ENCODE measurements at places on chromosomes 16 and 17. TPM values are rescaled to one million over a fixed set of nuclear protein-coding genes. Genes with fewer than 3 reads are reported as not detected.
A peak's percentile ranks its signal among the peaks of the same experiment; 100 is the strongest.

- no peak for DNase-seq
Measured at GRCh38 chr16:88512728-88513696, 57.2 kb upstream of the ZC3H18 start.

DNA sequence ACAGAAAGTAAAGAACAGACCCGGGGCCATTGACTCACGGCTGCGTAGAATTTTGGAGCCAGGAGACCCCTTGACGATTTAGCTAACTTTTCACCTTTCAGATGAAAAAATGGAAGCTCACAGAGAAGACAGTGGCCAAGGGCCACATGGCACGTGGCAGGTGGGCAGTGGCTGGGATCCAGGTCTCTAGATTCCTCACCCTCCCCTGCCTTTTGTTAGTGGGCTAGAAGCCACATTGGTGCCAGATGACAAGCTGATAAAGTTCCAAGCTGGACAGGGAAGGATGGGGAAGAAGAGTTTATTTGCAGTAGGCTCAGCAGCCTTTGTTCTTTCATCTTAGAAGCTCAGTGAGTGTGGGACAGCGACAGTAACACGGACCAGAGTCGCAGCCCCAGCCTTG lies 105.8 kb downstream of the SPACA3 start:
- DNase-seq: no peak

- peak; percentile 44 for DNase-seq
Measured at GRCh38 chr16:78503602-78504001, 404.1 kb downstream of the WWOX start.

DNA sequence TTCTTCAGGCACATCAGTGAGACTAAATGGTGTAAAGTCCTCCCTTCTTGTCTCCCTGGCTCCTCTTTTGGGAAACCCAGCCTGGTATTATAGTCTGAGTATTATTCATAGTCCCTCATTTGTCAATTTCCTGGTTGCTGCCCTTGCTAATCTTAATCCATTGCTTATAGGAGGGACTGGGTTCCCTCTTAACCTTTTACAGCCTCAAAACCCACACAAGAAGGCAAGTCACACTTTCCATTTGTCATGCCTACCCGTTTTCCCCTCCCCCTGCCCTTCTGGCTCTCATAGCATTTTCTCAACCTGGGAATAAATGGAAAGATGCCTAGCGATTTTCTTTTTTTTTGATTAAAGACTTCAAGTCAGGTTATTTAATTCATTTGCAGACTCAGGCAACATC lies 124.8 kb downstream of the MAP2K6 start:
- DNase-seq: no peak

GRCh38 chr16:1464894-1465566 lies 9.8 kb downstream of the CLCN7 start:
- DNase-seq: no peak

DNA sequence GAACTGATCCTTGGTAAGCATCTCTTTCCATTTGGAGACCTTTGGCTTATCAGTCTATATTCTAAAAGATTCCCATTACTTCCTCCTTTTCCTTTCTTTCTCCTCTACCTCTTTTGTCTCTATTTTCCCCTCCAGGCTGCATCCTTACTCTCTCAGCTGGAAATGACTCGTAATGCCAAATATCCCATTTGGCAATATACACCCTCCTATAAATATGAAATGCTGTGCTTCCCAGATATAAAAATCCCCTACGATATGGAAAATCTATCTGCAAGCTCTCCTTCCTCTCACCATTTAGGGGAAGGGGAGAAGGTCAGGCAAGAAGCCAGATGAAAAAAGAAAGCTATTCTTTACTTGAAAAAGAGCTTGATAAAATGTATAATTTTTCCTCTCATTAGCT lies 39.9 kb downstream of the XPO6 start:
- DNase-seq: no peak

- no peak for DNase-seq
Measured at GRCh38 chr17:34892461-34893249, 68.6 kb downstream of the CCT6B start.

GRCh38 chr16:51876934-51877333 lies 670.0 kb downstream of the TOX3 start:
- no peak for DNase-seq

DNA sequence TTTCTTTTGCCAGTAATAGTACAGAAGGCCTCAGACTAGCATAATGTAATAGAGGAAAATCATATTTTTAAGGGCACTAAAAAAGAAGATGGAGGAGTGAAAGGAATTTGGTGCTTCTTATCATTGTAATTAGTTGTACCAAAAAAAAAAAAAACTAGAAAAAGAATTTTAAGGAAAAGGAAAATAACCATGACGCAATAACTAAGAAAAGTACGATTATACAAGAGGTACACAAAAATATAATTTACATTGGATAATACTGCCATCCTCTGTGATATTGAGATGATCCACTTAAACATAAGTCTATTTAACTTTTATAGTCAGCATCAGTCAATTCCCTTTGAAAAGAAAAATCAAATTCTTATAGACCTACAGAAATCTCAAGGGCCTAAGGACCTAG lies 146.7 kb upstream of the IRX5 start:
- DNase-seq: no peak

- no peak for DNase-seq
Measured at GRCh38 chr16:88508376-88508867, 55.3 kb downstream of the ZFPM1 start.

DNA sequence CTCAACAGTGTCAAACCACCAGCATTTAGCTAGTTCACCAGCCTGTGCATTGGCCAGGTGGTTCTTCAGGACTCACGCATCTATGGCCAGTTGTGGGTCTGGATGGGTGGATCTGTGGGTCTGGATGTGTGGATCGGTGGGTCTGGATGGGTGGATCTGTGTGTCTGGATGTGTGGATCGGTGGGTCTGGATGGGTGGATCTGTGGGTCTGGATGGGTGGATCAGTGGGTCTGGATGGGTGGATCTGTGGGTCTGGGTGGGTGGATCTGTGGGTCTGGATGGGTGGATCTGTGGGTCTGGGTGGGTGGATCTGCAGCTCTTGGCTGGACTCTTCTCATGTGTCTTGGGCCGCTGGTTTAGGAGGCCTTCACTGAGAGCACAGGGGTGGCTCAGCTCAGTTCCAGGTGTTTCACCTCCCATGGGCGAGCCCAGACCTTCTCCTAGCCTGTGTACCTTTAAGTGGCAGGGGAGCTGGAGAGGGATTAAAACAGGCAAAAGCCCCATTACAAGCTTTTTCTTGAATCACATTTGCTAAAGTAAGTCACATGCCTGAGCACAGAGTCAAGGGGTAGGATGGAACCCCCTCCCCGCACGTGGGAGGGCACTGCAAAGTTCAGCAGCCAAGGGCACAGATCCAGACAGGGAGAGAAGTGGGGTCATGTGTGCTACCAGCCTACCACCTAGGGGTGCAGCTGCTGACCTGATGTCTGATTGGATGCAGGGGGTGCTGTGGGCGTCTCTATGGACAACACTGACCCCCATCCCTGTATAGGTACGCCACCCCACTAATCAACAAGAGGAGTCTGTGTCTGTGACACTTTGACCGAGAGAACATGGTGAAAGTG lies 3.4 kb upstream of the NUBP1 start:
- DNase-seq: no peak

GRCh38 chr17:8151641-8152111 lies 528 bp downstream of the PER1 start:
- peak; percentile 91 for DNase-seq

DNA sequence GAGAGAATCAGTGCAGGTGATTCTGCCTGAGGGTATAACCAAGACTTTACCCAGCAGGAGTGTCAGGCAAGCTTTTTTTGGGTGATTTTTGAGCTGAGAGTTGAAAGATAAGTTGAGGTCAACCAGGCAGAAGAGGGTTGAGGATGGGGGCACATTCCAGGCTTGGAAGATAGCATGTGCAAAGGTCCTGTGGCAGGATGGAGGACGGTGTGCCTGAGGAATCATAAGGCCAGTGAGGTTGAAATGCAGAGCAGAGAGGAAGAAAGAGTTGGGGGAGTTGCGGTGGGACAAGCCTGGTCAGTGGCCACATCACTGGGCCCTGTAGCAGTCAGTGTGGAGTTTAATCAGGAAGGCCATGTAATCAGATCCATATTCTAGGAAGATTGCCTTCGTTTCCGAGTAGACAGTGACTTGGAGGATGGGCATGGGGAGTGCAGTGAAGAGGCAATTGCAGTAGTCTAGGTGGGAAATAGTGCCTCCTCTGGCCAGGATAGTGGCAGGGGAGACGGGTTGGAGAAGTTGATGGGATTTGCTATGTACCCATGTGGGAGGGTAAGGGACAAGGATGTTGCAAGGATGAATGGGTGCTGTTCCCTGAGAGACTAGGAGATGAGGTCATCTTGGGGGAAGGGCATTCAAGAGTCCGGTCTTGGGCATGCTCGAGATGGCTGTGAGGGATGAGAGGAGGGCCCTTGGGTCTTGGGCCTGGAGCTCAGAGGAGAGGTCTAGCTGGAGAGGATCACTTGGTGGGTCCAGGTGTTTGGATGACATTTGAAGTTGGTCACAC lies 3.9 kb downstream of the PLEKHG4 start:
- DNase-seq: no peak

DNA sequence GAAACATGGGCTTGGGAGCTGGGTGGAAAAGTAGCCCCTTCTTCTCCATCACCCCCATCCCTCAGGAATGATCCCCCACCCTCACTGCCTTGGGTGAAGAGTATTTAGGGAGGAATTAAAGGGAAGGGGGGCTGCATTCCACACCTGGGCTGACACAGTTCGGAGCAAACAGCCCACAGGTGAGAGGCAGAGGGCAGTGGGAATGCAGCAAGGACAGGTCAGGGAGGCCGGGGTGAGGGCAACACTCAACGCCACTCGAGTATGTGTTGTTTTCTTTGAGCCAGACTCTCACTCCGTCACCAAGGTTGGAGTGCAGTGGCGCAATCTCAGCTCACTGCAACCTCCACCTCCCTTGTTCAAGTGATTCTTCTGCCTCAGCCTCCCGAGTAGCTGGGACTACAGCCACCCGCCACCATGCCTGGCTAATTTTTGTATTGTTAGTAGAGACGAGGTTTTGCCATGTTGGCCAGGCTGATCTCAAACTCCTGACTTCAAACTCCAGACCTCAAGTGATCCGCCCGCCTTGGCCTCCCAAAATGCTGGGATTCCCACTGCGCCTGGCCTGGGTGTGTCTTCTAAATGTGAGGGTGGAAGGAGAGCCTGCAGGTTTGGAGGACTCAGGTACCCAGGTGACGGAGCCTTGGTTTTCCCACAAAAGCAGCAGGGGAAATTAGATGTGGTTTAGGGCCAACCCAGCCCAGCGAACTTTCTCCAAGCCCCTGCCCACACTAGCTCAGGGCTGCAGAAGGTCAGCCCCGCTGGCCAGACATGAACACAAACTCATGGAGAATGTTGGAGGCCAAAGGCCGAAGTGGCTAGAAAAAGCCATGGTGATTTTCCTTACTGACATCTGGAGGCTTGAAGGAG lies 21.2 kb upstream of the ITGA3 start:
- DNase-seq: no peak

DNA sequence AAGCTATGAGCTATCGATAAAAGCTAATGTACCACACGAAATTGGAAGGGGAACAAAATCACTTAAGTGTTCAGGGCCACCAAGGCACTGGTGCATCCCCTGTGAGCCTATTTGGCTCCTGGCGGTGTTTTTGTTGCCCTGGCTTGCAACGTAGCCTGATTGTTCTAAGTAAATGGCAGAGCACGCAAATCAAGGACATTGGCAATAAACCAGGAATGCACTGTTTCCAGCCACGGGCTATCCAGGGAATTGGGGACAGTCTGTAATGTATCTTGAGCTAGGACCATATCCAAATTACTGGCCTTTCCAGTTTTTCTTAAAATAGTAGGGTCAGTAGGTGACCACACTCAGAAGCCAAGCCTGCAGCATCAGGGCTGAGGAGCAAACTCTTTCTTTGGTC lies 734.0 kb downstream of the MAF start:
- DNase-seq: no peak

DNA sequence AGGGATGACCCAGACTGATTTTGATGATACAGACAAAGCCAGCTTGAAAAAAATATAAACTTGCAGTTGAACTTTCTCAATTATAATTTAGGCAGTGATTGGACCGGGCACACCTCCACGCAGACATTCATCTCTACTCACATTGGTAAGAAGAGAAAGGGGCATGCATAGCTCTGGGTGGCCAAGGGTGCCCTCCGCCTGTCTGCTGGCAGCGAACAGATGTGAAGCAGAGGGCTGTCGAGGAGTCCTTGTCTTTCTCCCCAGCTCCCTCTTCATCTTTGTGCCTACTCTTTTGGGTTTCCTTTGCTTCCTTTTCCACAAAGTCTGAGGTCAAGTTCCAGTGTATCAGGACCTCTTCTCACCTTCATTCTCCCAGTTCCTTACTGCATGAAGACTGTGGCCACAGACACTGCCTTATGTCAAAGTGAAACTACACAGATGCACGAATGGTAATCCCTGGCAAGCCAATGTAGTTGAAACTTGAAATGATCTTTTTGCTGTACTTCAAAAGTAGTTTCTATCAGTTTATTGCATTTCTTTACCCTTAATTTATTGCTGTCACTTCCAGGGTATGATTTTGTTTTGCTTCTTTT lies 343.7 kb upstream of the SOX9 start:
- DNase-seq: no peak

- DNase-seq: peak; percentile 18
Measured at GRCh38 chr16:9258423-9259051, 167.1 kb downstream of the HAPSTR1 start.

DNA sequence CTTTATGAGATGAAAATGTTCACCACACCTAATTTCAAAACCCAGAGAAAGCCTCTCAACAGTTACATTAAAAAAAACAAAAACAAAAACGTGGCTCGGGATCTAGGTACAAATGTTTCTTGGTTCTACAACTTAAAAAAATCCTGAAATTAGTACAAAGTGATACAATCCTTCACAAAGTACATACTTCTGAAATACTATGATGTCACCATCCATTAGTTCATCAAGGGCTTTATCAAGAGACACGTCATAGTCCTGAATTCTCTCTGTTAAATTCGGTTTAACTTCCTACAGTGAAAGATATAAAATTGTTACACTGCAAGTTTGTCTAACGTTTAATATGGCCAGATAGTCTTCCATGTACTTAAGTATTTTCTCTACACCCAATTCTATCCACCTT lies 18.2 kb downstream of the LITAFD start:
- DNase-seq: no peak

- DNase-seq: no peak
Measured at GRCh38 chr17:81192386-81193050, 26.5 kb upstream of the AATK start.

DNA sequence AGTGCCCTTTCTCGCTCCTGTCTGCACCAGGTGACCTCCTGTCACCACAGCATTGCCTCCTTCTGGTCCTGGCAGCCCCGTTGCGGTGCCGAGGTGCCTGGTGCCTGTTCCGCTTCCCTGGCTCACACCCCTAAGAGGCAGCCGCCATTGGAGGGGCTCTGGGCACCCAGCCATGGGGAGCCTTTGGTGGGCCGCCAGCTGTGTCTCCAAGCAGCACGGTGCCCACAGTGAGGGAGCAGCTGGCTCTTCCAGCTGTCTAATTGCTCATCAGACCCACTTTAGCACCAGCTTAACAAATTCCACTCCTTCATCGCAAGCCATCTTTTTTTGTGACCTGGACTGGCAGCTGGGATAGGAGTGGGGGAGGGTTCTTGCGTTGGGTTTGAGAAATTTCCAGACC lies 276.1 kb downstream of the SNX29 start:
- no peak for DNase-seq

GRCh38 chr16:13957197-13958078 lies 37.5 kb downstream of the ERCC4 start:
- peak; percentile 69 for DNase-seq

Gene ARHGAP27
- 382 TPM for total RNA-seq

Gene NEUROD2
- not detected for total RNA-seq
